Fibroblast of the aortic adventitia (primary cell): ENCODE measurements at places on chromosomes 1 and 21.

- no peak for DNase-seq
These were observed 6.2 kb downstream of the LRRC3 start for GRCh38 chr21:44461464-44462001.

DNA sequence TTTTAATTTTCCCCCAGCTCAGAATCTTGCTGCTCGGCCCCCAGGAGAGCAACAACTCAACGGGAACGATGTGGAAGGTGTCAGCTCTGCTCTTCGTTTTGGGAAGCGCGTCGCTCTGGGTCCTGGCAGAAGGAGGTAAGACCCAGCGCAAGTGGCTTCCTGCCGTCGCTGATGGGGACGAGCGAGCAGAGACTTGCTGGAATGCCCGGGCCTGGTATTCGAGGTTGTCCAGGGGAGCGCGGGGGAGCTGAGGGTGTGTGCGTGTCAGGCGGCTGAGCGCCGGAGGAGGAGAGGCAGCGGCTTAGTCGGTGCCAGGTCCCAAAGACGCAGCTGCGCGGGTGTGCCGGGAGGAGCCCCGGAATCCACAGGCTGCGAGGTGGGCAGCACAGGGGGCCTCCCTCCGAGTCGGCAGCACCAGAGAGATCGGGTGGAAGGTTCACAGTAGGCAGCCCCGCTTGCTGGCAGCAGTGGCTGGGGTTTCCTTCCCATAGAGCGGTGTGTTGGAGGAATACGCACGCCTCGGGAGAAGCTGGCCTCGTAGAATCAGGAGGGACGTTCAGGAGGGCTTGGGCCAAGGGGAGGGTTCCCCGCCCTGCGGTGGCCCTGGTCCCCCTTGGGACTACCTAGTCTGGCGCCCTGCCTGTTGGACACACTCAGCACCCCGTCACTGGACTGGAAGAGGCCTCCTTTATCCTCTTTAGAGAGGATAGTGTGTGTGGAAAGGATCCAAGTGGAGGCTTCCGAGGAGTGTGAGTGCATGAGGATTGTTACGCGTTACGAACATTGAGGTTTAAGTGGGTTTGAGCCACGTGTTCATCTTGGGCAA, 547 bp downstream of the PDPN start:
- peak; percentile 38 for DNase-seq

- DNase-seq = peak; percentile 2
These were observed 8.6 kb upstream of the ACTRT2 start for GRCh38 chr1:3012456-3013291.

DNA sequence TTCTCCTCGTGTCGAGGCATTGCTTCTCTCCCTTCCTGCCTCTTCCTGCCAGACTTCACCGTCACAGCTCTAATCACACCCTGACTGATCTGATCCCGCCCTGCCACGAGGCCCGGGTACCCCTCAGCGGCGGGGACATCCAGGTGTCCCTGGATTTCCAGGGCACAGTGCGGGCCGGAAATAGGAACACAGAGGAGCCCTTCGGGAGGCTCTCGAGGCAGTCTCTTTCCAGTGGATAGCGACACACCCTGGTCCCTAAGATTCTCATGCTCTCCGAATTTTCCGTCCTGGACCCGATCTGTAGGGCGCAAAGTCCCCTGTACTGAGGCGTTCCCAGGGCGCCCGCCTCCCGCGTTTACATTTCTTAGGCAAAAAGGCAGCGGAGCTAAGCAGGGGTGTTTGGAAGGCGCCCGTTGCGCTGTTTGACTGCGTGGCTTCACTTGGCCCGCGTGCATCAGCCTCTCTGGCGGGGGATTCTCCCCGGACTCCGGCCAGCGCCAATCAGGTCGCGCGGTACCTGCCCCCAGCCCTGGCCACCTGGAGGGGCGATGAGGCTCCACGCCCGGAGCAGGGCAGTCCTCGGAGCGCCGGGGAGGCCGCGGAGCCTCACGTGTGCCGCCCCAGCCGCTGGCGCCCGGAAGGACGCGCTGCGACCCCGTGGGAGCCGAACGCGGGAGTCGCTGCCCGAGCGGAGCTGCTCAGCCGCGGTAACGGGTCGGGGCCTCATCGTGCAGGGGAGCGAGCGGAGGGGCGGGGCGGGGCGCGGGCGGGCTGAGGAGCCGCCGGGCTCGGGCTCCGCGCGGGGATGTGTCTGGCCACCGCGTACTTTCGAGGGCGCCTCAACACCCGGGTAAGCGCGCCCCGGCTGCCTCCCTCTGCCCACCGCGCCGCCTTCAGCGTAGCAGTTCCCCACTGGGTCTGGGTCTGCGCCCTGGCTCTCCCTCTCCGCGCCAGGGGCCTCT, at the start of gene FAM163A:
Gene FAM163A, plus strand, starts transcription at position 575 of the 962 bp plus-strand sequence. CDS start 69,807 bp downstream, outside the sequence.
- DNase-seq = no peak
